Immature natural killer cell (primary cell): ENCODE measurements at places on chromosomes 16 and 17.

DNA sequence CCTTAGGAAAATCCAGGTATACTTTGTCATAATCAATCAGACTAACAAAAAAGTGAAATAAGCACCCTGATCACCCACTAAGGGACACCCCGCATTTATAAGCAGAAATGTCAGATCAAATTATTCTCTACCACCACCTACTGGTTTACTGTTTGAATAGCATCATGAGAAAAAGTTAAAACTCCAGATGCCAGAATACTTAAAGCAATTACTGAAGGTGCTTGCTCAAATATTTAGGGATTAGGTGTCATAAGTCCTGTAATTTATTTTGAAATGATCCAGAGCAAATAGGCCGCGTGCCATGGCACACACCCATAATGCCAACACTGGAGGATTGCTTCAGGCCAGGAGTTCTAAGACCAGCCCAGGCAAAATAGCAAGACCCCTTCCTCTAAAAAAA lies 2.3 kb downstream of the TOP2A start:
- peaks cover 10% of the 10 kb centered on the region for H3K27me3 ChIP-seq
- no peak overlapping the region for H3K4me3 ChIP-seq
- no peak overlapping the region for H3K27ac ChIP-seq
- peaks cover 28% of the 10 kb centered on the region for H3K4me1 ChIP-seq

DNA sequence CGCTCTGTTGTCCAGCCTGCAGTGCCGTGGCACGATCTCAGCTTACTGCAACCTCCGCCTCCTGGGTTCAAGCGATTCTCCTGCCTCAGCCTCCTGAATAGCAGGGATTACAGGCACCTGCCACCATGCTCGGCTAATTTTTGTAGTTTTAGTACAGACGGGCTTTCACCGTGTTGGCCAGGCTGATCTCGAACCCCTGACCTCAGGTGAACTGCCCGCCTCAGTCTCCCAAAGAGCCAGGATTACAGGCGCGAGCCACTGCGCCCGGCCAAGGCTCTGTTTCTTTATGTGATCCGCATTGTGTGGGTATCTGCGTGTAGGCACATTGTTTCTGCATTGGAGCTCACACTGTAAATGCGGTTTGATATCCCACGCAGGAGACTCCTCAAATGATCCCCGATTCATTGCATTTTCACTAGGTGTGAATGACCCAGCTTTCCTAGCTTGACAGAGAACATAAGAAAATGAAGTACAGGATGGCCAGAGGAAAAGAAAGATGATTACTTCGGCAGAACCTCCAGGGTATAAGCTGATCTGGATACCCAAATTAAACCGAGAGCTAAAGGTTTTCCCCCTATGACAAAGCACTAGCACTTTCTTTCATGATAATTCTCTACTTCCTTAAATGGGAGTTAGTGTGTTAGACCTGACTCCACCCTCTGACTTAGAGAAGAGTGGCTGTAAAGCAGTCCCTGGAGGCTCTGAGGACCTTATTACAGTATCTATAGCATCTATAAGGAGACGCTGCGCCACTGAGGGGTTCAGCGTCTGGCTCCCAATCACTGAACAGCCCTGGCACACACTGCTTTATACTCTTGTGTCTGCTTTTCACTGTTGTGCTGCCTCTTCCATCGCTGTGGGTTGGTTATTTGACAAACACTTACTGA lies 17.3 kb downstream of the COTL1 start:
- H3K36me3 ChIP-seq: no peaks in the 10 kb centered on the region
- peak overlapping the region; percentile 33 for H3K4me3 ChIP-seq
- H3K4me1 ChIP-seq: peaks cover 54% of the 10 kb centered on the region
- peak overlapping the region; percentile 79 for H3K27ac ChIP-seq
- DNase-seq: no peak

GRCh38 chr16:51607201-51607651 lies 456.2 kb upstream of the SALL1 start:
- no peak overlapping the region for H3K4me3 ChIP-seq
- H3K27me3 ChIP-seq: peaks cover 3% of the 10 kb centered on the region

GRCh38 chr17:3804503-3804931 lies 3.5 kb upstream of the ITGAE start:
- H3K36me3 ChIP-seq: peaks cover 25% of the 10 kb centered on the region
- DNase-seq: no peak
- H3K4me1 ChIP-seq: peaks cover 14% of the 10 kb centered on the region
- H3K4me3 ChIP-seq: no peak overlapping the region

- H3K36me3 ChIP-seq: peaks cover 36% of the 10 kb centered on the region
- no peaks in the 10 kb centered on the region for H3K27me3 ChIP-seq
- H3K27ac ChIP-seq: no peak overlapping the region
- no peak overlapping the region for H3K4me3 ChIP-seq
- DNase-seq: no peak
Measured at GRCh38 chr17:80236911-80237310, 16.7 kb downstream of the SLC26A11 start.

GRCh38 chr16:74275031-74275636 lies 21.5 kb upstream of the PSMD7 start:
- H3K27me3 ChIP-seq: peaks cover 4% of the 10 kb centered on the region
- H3K4me1 ChIP-seq: no peaks in the 10 kb centered on the region
- H3K36me3 ChIP-seq: peaks cover 5% of the 10 kb centered on the region
- no peak overlapping the region for H3K4me3 ChIP-seq

- no peaks in the 10 kb centered on the region for H3K27me3 ChIP-seq
- H3K4me3 ChIP-seq: peak overlapping the region; percentile 5
- peaks cover 26% of the 10 kb centered on the region for H3K4me1 ChIP-seq
- H3K36me3 ChIP-seq: peaks cover 7% of the 10 kb centered on the region
- H3K27ac ChIP-seq: no peak overlapping the region
Measured at GRCh38 chr16:29860218-29860617, 2.8 kb downstream of the CDIPT start.

DNA sequence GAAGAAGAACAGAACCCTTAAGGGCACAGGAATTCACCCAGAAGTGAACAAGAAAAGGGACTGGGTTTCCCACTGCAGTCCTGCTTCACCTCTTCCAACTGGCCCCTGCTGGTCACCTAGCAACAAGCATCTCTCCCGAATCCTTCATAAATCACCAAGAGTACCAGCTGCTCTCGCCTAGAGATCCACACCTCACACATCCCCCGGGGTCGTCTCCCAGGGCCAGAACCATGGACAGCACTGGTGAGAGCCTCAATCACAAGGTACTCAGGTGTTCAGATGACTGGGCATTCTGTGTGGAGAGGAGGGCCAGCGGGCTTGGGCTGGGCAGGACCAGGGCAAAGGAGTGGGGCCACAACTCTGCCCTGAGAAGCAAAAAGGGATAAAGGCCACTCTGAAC lies 65.9 kb downstream of the CCT6B start:
- H3K27ac ChIP-seq: no peak overlapping the region
- no peak for DNase-seq
- no peaks in the 10 kb centered on the region for H3K4me1 ChIP-seq
- no peaks in the 10 kb centered on the region for H3K36me3 ChIP-seq

- H3K27ac ChIP-seq: no peak overlapping the region
- DNase-seq: no peak
- H3K4me1 ChIP-seq: no peaks in the 10 kb centered on the region
- H3K36me3 ChIP-seq: no peaks in the 10 kb centered on the region
- H3K4me3 ChIP-seq: no peak overlapping the region
Measured at GRCh38 chr17:65914784-65915342, 277.1 kb downstream of the CEP112 start.

DNA sequence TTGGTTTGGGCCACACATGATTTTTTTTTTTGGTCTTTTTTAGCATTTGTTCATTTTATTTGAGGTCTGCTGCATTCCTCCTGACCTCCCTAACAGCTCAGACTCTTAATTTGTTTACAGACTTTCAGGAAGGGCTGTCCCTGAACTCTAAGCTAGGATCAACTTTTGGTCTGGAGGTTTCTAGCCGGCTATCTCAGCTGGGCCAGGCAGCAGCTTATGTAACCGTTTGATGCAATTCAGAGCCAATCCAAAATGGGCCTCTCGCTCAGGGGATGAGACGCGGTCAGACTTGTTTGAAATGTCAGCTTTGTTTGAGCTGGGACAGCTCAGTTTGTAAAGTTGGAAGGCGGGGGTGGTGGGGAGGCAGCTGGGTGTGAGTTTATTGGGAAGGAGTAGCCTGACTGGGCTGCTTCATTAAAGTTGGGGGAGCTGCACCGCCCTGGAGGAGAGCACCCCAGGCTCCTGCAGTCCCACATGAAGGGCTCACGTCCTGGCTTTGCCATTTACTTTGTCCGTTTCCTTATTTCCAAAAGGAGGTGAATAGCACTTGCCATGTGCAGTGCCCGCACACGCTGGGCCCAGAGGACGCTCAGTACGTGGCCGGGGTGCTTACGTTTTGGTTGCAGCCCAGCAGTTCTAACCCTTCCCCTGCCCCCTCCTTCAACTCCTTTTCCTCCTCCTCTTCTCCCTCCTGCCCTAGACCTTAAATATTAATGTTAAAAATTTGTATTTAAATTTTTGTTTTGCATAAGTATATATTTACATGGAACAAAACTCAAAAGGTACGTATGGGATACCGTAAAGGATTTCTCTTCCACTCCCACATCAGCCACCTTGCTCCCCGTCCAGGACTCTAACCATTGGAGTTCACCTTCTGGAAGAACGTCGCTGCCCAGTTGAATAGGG lies 121.2 kb downstream of the SNX29 start:
- no peak for DNase-seq
- H3K27ac ChIP-seq: no peak overlapping the region
- H3K4me1 ChIP-seq: peaks cover 13% of the 10 kb centered on the region
- H3K36me3 ChIP-seq: peaks cover 17% of the 10 kb centered on the region
- no peak overlapping the region for H3K4me3 ChIP-seq

- H3K4me1 ChIP-seq: no peaks in the 10 kb centered on the region
- no peak overlapping the region for H3K4me3 ChIP-seq
- H3K27me3 ChIP-seq: peaks cover 8% of the 10 kb centered on the region
- DNase-seq: no peak
Measured at GRCh38 chr16:10168258-10168657, 14.0 kb downstream of the GRIN2A start.

DNA sequence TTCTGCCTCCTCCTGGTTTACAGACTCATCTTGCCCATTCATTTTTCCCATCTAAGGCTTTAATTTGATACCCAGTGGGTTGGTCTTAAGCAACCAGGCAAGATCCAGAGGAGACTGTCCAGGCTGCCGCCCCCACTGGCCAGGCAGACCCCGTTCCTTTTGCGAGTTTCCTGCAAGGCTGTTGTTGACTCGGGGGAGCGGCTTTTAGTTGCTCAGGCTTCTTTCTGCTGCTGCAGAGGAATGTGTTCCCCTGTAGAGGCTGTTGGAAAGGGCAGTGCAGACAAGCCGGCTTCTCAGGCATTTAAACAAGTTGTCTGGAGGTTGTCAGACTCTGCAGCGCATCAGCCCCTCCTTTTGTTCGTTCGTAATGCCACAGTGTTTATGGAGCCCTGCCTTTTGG lies 231.2 kb downstream of the PRKCA start:
- H3K36me3 ChIP-seq: no peaks in the 10 kb centered on the region
- peaks cover 1% of the 10 kb centered on the region for H3K27me3 ChIP-seq
- no peaks in the 10 kb centered on the region for H3K4me1 ChIP-seq
- no peak for DNase-seq
- H3K4me3 ChIP-seq: no peak overlapping the region

DNA sequence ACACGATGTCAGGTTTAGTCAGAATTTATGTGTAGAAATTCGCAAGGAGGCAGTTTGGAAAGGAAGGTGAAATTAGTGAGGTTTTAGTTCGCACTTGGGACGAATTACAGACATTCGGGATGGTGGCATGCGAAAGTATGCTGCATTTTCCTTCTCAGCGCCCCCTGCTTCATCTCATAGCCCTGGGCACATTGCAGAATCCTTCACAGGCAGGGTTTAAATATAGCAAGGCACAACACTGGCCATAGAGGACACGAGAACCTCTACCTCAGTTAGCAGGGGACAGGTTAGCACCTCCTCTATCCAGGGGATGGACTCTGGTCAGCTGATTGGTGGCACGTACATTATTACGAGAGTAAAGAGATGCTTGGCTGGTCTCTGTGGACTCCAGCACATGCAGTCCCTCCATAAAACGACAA lies 47.5 kb downstream of the MAP2K6 start:
- no peak overlapping the region for H3K4me3 ChIP-seq
- no peak overlapping the region for H3K27ac ChIP-seq
- DNase-seq: no peak
- H3K36me3 ChIP-seq: no peaks in the 10 kb centered on the region

- H3K4me1 ChIP-seq: no peaks in the 10 kb centered on the region
- DNase-seq: no peak
- H3K4me3 ChIP-seq: no peak overlapping the region
- peaks cover 10% of the 10 kb centered on the region for H3K27me3 ChIP-seq
- no peak overlapping the region for H3K27ac ChIP-seq
Measured at GRCh38 chr17:49581648-49581998, 6.0 kb downstream of the NXPH3 start.

DNA sequence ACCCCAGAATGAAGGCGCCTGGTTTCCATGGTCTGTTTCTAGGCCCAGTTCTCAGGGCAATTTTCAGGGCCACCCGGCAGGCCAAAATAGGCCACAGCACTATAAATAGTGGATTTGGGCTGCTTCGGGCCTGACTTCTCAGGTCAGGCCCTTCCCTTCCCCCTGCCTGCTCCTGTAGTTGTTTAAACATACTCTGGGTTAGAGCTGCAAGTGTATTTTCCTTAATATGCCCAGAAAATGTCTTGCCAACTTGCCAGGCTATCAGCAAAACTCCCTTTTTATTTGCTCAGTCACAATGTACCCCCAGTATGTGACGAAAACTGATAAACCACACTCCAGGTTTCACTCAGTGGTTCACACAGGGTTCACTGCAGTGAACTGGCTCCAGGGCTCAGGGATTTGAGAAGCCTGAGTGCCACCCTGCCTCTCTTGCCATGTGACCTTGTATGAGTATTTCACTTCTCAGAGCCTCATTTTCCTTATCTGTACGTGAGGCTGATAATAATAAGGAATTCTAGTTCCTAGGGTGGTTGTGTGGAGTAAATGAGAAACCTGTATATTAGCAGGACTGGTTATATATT lies 76.5 kb downstream of the GPRC5B start:
- H3K36me3 ChIP-seq: no peaks in the 10 kb centered on the region
- no peak overlapping the region for H3K4me3 ChIP-seq
- peaks cover 11% of the 10 kb centered on the region for H3K4me1 ChIP-seq

DNA sequence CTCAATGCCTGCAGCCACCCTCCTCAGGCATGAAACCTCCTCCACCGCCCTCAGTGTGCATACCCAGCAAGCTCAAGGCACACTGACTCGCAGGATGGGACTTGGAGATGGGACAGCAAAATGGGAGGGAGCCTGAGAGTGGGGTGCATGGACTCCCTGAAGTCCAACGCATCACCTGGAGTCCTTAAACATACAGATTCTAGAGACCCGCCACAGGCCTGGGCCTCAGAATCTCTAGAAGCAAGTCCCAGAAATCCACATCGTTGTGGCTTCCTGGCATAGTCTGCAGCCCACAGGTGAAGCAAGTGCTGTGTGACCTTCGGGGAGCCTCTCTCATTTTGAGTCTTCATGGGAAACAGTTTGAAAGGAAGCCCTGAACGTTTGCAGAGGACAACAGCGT lies 3.6 kb upstream of the TBX21 start:
- H3K36me3 ChIP-seq: peaks cover 8% of the 10 kb centered on the region
- H3K27ac ChIP-seq: peak overlapping the region; percentile 97
- no peak for DNase-seq
- peaks cover 15% of the 10 kb centered on the region for H3K27me3 ChIP-seq
- peaks cover 85% of the 10 kb centered on the region for H3K4me1 ChIP-seq

- no peak overlapping the region for H3K27ac ChIP-seq
- H3K36me3 ChIP-seq: no peaks in the 10 kb centered on the region
- H3K4me3 ChIP-seq: no peak overlapping the region
- no peak for DNase-seq
Measured at GRCh38 chr17:17351901-17352781, 49.0 kb downstream of the NT5M start.

- peaks cover 5% of the 10 kb centered on the region for H3K36me3 ChIP-seq
- H3K4me3 ChIP-seq: peak overlapping the region; percentile 63
- DNase-seq: no peak
- H3K27ac ChIP-seq: peak overlapping the region; percentile 64
Measured at GRCh38 chr16:30925995-30926811, 2.8 kb downstream of the FBXL19 start.

- H3K27ac ChIP-seq: no peak overlapping the region
- H3K4me1 ChIP-seq: no peaks in the 10 kb centered on the region
- peaks cover 3% of the 10 kb centered on the region for H3K27me3 ChIP-seq
Measured at GRCh38 chr17:81315129-81315884, 20.2 kb upstream of the SLC38A10 start.
